ENCODE measurements at places on chromosomes 11 and 22. TPM values are rescaled to one million over a fixed set of nuclear protein-coding genes. Genes with fewer than 3 reads are reported as not detected.

- DNase-seq = no peak
Measured at GRCh38 chr22:42172773-42173172, 42.2 kb upstream of the CYP2D6 start.

- DNase-seq = no peak
Measured at GRCh38 chr11:118291477-118292135, 12.9 kb upstream of the CD3E start.

SH3BP1 gene
- total RNA-seq = 10.3 TPM

THRSP gene
- total RNA-seq = 39.4 TPM

CHRDL2 gene
- total RNA-seq = 0.89 TPM

Measured in sciatic nerve (tissue), 2 donors.